AG04450 (cell line): ENCODE measurements at places on chromosomes 7 and 10.

DNA sequence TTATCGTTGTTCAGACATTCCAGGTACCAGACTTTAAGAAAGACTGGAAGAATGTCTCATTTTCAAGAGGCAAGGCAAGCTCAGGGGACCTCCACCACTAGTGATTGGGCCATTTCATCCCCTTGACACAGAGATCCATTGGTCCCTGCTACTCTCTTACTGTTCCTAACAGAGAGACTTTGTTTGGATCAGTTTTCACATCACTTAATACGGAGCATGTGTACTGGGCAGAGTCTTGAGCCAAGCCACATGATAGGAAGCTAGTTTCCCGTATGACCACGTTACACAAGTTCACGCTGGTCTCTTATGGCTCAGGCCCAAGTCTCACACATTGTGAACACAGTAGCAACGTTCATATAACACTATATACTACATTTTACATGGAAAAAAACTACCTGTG, 269.9 kb downstream of the BAMBI start:
- no peak for DNase-seq

DNA sequence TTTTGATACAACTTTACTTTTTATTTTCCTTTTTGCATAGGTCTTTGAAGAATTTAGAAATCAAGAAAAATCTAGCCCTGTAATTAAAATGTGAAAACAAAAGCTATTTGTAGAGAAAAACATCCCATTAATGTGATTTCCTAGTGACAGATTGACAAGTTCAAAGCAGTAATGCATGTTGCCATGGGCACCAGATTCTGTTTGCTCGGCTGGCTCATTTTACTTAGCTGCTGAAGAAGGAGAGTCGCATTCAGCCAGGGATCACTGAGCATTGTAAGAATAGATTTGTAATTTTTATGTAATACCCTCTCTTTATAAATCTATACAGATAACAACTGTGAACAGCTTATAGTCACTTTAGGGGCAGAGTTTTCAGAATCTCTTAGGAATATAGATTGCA, 28.5 kb downstream of the DNAJB9 start:
- no peak for DNase-seq

- no peak for DNase-seq
Observed at GRCh38 chr10:105658696-105659095, 1017.6 kb downstream of the SORCS3 start.

- DNase-seq, result no peak
Observed at GRCh38 chr7:116616555-116617059, 55.4 kb upstream of the MET start.

DNA sequence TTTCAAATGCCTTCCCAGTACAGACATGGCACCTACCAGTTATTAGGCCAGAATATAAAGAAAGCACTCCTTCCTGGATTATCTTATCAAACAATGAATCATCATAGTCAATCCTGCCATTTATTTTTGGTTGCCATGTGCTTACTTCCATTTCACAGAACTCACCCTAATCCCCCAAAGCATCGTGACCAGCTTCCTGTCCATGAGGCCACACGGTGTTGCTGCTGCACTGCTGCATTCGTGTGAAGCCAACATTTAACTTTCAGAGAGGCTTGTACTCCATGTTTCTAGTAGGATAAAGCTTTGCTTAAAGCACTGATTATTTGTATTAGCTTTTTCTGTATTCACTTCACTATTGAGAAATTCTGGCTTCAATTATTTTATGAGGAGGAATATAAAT, 14.4 kb downstream of the COL28A1 start:
- DNase-seq, result no peak

DNA sequence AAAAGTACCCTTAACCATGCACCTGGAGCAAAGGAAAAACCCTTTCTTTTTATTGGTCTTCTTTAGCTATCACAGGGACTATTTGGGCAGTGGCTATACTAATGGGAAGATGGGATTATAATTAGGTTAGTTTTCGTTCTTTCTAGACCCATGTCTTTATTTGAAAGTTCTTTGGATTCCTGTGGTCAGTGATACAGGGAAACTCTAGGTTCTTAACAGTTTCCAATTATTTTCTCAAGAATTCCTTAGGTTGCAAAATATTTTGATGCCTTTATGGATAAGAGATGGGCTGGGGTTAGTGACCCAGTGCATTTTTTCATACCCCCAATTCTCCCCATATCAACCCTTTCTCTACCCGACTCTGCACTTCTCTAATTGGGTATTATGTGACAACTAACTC, 49.0 kb downstream of the ADD3 start:
- no peak for DNase-seq

DNA sequence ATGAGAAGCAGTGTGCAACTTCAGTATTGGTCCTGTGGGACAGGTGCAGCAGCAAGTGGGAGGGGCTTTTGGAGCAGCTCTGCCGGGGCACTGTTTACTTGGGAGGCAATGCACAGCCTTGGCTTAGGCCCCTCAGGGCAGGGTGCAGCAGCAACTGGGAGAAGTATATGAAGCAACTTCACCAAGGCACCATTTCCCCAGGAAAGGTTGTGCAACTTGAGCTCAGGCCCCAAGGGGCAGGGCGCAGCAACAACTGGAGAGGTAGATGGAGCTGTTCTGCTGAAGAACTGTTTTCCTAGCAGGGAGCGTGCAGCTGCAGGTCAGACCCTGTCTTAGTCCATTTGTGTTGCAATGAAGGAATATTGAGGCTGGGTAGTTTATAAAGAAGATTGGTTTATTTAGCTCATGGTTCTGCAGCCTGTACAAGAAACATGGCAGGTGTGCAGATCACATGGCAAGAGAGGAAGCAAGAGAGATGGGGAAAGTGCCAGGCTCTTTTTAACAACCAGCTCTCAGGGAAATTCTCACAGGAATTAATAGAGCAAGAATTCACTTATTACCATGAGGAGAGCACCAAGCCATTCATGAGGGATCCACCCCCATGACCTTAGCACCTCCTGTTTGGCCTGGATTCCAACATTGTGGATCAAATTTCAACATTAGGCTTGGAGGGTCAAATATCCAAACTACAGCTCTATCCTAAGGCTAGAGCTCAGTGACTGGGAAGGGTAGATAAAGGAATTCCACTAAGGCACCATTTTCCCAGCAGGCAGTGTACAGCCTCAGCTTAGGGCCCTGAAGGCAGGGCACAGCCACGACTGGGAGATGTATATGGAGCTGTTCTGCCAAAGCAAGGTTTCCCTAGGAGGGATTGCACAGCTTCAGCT, 10.9 kb downstream of the GPR141 start:
- DNase-seq, result no peak

GRCh38 chr10:109348324-109348723, 575.0 kb downstream of the XPNPEP1 start:
- DNase-seq, result no peak

GRCh38 chr10:523925-524324, 165.5 kb downstream of the DIP2C start:
- DNase-seq, result no peak

DNA sequence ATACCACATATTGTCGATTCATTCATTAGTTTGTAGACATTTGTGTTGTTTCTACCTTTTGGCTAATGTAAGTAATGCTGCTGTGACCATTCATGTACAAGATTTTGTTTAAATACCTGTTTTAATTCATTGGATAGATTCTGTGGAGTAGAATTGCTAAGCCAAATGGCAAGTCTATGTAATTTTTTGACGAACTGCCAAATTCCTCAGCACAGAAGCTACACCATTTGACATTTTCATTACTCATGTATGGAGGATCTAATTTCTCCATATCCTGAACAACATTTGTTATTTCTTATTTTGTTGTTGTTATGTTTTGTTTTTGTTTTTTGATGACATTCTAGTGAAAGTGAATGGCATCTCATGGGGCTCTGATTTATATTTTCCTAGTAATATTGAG, 1351.3 kb upstream of the SORCS1 start:
- no peak for DNase-seq

DNA sequence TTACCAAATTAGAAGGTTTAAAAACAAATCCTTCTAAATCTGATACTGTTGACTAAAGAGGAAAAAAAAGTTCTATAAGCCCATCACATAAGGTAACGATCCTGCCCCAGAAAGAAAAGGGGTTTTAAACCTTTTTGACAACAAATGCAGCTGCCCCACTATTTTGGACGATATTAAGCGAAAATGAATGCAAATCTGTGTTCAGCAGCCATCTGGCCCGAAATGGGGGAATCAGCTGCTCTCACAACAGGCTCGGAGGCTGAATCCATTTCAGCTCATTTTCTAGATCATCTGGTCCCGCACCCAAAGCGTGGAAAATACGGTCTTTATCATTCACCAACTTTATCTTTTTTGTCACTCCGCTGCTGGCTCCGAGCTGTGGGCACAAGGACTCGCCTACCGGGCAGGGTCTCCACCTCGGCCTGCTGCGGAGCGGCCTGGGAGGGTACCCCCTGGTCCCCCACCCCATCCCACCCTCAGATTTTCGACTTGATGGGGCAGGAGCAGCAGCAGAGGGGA, 2.4 kb upstream of the EBF3 start:
- no peak for DNase-seq

GRCh38 chr7:71442492-71443190, 310.7 kb downstream of the GALNT17 start:
- DNase-seq, result no peak
